ENCODE measurements at places on chromosomes 2 and 18.
A peak's percentile ranks its signal among the peaks of the same experiment; 100 is the strongest.

DNA sequence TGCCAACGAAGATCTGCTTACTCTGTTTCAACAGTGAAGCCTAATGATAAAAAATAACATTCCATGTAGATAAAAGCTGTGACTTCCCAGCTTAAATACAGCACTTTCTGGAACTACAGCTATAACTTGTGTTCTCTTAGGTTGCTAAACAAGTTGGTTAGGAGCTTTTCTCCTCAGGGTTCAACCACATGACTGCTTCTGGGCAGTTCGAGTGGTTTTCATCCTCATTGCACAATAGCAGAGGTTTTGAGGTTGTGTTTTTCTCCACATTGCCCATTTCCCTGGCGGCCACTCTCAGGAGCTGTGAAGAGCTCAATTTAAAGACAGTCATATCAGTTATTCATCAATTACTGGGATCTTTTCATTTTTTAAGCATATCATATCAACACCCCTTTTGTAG, 102.2 kb upstream of the CYP1B1 start:
- peak; percentile 96 for DNase-seq

DNA sequence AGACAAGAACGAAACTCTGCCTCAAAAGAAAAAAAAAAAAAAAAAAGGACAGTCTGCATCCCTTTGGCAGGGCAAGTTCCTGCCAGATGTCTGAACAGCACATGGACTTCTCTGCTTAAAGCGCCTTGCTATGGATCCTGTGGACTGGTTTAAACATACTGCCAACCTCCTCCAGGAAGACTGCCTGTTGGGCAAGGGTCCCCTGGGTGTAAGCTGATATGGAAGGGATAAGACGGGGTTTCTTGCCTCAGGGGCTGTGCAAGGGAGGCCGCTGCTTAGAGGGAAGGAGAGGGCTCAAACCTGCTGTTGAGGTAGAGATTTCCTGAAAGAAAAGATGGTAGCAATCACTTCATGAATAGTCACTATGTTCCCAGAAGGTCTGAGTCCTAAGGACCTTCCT, 22.2 kb downstream of the SKA1 start:
- peak; percentile 11 for DNase-seq

GRCh38 chr18:77822632-77823031, 573.0 kb downstream of the GALR1 start:
- DNase-seq, result peak; percentile 81

GRCh38 chr2:156327835-156328695, 4.5 kb downstream of the NR4A2 start:
- no peak for DNase-seq

GRCh38 chr18:10588975-10589374, 63.1 kb downstream of the NAPG start:
- DNase-seq, result no peak

All from NB4 (cell line).